CD4-positive, alpha-beta T cell treated with Interleukin-4 for 4 hours (primary cell): ENCODE measurements at places on chromosomes 2 and 18.

GRCh38 chr18:35183886-35184285 is 56.9 kb upstream of the ZNF397 start:
- no peak for DNase-seq

DNA sequence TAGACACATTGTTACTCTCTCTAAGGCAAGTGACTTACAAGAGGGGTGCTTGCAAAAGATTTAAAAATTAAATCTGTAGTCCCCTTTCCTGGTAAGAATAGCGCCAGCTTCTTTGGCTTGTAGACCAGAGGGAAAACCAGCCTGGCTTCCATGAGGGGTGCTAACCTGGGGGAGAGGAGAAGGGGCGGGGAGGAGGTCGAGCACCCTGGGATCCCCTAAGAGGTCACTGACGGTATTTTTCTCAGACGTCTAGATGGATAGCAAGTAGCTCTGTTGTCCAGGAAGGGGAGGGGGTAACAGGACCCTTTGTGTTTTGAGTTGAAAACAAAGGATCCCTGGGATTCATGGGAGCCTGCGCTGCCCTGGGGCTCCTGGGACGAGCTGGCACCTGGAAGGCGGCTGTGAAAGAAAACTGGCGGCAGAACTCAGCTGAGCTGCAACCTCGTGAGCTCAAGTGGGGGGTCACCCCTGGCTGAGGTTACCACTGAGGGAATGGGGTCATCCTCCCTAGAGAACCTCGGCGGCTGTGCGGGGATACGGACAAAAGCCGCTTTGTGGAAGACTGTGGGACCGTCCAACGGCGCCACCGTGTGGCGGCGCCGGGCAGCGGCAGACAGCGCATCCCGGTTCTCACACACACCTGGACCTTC is 37.8 kb upstream of the MRPL19 start:
- DNase-seq = peak; percentile 32

DNA sequence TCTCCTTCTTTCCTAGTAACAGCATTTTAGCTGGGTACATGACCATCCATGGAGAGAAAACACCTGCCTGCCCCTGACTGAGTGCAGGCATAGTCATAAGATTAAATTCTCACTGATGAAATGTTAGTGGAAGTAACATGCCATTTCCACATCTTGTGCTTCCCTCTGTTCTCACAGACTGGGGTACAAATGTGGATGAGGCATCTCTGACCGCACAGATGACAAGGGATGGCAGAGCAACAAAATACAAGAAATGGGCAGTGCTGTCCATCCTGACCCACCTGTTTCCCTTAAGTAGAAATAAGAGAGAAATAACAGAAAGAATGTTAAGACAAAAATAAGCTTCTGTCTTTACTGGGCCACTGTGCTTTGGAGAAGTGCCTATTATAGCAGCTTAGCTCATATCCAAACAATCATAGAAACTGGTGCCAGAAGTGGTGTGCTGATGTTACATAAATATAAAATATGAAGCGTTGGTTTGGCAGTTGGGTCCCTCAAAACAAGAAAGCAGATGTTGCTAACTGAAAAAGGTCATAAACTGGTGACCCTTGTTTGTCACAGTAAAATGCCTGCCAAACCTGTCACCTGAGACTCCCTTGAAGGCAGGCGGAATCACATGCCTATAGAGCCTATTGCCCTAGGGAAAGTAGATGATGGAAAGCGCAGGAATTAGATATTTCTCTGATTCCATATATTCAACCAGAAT is 72.4 kb upstream of the CCDC150 start:
- DNase-seq = no peak

DNA sequence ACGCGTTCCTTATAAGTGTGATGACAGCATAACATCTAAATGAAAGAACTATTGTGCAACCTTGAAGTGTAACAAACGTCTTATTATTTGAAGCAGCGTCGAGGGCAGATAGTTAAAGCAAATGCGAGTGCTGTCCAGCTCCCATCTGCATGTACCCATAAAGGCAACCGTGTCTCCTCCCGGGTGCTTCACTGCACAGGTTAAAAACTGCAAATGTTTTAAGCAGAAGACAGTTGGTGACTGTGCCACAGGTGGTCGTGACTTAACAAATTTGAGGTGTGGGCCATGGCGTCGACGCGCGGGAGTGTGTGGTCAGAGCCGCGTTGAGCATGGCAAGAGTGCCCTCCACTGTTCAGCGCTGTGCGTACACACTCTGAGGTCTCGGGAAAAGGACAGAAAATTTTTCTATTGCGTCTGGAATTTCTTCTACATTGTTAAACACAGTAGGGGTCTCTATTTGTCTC is 6.4 kb downstream of the SALL3 start:
- DNase-seq = no peak

GRCh38 chr2:46339200-46339599 is 42.0 kb downstream of the EPAS1 start:
- no peak for DNase-seq

DNA sequence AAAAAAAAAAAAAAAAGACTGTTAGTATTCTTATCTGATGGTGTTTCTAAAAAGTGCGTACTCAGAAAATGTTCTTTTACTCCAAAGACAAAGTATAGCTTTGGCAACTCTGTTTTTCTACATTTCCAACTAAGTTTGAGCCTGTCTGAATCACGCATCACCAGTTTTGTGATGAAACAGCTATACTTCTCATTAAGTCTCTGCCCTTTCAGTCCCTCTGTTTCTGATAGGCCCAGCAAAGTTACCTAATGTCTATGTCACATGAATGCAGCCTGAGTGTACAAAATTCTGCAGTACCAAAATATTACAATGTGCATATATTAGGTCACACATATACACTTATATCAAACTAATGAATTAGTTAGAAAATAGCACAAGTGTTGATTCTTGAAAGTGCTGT is 22.4 kb downstream of the TWSG1 start:
- no peak for DNase-seq

- DNase-seq = no peak
Observed at GRCh38 chr2:237491515-237492118, 4.6 kb downstream of the MLPH start.

DNA sequence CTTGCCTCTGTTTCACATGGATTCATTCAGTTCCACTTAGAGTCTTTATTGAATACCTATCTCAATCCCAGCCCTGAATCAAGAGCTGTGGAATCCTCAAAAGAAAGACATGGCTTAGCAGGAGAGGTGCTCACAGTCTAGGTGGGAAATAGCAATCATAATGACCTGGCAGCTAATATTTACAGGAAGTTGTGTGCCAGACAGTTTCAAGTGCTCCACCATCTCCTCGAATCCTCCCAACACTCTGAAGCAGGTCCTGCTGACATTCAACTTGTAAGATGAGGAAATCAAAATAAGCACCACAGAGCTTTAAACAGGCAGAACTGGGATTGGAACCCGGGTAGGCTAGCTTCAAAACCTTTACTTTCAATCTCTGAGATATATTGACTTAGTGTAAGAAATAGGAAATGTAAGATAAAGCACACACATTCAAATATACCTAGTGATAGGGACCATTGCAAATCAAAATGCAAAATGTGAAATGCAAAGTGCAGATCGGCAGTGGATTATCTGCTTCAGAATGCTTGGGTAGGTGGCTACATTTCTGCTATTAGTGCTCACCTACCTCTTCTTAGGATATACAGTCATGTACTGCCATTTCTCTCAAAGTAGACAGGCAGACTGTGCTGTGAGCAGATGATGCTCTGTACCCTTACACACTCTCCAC is 182.0 kb downstream of the PRKCE start:
- no peak for DNase-seq

DNA sequence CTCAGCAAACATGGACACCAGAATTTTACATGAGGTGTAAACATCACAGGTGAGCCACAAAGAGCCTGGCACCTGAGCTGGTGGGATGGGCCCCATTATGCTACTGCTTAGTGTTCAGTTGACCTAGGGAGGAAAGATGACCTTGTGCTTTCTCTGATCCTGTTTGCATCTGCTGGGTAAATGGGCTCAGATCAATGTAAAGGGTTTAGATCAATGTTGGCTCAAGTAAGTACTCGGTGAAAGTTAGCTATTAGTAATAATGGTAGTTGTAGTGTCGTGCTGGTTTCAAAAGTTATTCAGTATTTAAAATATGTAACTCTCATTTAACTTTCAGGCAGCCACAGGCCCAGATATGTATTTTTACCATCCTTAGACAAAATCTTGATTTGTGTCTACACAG is 19.8 kb downstream of the ABHD3 start:
- DNase-seq = no peak

DNA sequence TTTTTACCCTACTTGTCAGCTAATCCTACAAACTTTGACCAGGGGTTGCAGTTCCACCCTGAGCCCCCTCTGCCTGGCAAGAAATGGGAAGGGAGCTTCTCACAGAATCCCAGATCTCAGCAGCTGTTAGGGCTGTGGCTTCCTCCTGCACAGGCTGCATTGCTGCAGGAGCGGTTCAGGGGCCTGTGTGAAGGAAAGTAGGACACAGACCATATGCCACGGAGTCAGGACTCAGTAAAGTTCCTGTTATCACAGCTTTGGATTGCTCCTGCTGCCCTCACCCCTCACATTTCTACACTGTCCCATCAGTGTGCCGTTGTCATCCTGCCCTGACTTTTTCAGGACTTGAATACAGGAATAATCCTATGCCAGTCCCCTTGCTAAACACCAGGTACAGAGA is 62.8 kb upstream of the SP3 start:
- no peak for DNase-seq

GRCh38 chr2:111173338-111173737 is 52.6 kb downstream of the BCL2L11 start:
- no peak for DNase-seq

GRCh38 chr18:54386043-54386442 is 28.3 kb downstream of the C18orf54 start:
- no peak for DNase-seq

GRCh38 chr2:69001879-69002278 is 11.1 kb upstream of the ANTXR1 start:
- DNase-seq = no peak

DNA sequence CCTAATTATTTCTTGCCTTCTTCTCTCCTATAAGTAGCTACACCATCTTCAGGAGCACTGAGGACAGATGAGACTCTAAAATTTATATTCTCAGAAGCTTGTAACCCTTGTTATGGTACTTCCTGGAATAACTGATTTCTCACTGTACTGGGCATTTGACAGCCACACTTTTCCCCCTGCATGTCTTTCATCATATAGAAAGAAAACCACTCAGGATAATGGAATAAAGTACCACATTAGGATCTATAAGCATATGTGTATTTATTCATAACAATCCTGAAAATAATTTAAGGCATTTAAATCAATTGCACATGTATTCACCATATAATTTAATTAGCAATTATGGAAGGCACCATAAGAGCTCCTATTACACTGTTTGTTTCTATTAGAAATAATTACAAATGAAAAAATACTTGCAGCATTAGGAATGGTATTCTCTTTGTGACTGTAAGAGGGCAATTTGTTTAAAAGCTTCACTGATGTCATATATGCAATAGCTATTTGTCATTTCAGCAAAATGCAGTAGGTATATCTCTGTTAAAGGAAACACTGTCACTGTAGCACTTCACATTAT is 216.9 kb upstream of the FSHR start:
- DNase-seq = no peak

DNA sequence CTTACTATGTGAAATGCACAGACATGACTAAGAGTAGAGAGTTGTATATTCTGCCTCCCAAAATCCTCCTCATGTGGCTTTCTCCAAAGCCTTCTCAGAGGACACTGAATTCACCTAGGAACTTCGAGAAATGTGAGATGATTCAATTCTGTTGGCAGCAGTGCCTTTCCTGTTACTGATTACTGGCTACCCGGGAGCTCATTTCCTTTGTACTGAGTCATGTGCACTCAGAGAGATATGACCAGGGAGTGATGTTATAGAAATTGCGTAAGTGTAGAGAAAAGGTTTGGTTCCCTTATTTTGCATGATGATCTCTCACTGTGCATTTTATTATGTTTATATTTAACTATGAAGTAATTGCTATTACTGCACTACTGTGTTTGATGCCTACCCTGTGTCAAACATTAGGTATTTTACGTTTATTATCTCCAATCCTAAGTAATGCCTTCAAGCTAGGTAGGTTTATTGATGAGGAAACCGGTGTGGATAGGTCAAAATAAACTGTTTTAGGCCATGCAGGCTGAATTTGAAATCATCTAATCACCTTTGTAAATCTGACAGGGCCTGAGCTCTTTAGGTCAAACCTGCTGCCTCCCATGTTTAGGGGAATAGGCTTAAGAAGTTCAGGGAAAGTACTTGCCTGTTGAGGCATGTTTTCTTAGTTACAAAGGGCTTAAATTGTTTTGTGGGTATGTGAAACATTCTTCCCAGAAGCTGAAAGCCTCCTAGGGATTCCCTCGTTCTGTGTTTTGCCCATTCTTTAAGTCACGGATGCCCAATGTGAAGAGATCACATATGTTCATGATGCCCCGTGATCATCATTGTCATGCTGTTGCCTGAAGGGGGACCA is 86.8 kb downstream of the FMNL2 start:
- DNase-seq = peak; percentile 6

DNA sequence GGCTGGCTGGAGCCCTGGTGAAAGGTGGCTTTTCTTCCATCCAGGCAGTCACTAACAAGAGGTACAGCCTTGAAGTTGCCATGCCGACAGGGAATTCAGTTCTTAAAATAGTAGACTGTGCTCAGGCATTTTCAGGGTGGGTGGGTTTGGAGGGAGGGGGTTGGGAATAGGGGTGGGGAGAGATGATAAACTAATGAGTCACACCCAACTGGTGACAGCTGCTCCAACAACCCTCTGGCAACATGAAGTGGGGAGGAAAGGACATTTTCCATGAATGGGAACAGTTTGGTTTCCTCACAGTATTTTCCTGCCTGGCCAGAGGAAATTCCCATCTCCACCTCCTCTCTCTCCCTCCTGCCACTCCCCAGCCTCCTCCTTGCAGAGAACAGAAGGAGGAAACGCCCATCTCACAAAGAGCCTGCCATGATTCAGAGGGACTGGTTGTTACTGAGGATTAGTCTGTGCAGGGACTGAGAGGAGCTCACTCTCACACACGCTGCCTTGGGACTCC is 113.0 kb upstream of the SLC1A4 start:
- no peak for DNase-seq
